Nephron progenitor cell (in vitro differentiated cells): ENCODE measurements at places on chromosomes 3 and 15.

DNA sequence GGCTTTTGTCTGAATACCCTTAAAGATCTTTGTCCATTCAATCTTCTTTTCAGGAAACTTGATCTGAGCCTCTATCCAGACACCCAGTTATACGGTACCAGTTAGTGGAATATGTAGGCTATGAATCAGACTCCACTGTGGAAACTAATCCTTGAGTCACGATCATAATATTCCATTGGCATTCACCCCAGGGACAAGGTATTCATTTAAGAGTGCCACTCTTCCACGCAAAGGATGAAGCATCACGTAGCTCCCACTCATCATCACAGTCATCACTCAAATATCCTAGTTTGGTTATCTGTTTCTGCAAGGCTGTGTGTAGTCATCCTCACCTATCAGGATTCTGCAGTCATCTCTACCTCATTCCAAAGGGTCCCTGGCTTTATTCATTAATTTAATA, 85.6 kb downstream of the NEDD4 start:
- no peak for DNase-seq

GRCh38 chr3:76866729-76867408, 173.0 kb upstream of the ROBO2 start:
- DNase-seq, result no peak

GRCh38 chr15:69161079-69161877, 843 bp downstream of the GLCE start:
- DNase-seq, result peak; percentile 54

GRCh38 chr15:81264072-81264857, 59.7 kb downstream of the STARD5 start:
- no peak for DNase-seq

- DNase-seq, result no peak
These were observed 39.7 kb upstream of the RNU6-1 start for GRCh38 chr15:67879440-67880129.

DNA sequence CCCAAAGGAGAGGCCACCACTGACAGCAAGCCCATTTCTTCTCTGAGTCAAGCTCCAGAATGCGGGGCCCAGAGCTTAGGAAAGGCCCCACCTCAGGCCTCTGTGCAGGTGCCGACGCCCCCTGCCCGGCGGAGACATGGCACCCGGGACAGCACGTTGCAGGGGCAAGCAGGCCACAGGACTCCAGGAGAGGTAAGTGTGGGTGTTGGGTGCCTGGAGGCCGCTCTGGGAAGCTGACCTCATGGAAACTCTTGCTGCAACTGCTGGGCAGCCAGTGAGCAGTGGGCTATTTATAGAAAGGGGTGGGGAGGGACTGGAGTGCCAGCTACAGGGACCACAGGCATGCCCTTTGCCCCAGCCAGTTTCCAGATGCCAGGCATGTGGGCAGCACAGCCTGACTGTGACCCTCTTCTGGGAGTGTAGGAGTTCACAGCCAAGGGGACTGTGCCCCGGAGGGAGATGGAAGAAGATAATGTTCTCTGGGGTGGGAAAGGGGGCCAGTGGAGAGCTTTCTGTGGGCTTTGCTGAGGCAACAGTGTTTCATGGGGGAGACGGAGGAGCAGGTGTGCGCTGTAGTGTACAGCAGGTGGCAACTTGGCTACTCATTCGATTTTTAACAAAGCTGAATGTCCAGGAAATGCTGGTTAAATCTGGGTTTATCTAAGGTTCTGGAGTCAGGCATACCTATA, 23.7 kb downstream of the ALPK3 start:
- DNase-seq, result no peak

- DNase-seq, result peak; percentile 18
These were observed 1.1 kb downstream of the MCF2L2 start for GRCh38 chr3:183427196-183427875.
